ENCODE measurements at places on chromosomes 3 and 15.

GRCh38 chr3:187368251-187369088 is at the start of gene RTP4:
Gene RTP4 (plus strand): TSS chr3:187368385. CDS start chr3:187368442, 57 bp downstream.
- DNase-seq: peak; percentile 65

GRCh38 chr3:169662843-169663160 is 710 bp downstream of the MECOM start:
- no peak for DNase-seq

DNA sequence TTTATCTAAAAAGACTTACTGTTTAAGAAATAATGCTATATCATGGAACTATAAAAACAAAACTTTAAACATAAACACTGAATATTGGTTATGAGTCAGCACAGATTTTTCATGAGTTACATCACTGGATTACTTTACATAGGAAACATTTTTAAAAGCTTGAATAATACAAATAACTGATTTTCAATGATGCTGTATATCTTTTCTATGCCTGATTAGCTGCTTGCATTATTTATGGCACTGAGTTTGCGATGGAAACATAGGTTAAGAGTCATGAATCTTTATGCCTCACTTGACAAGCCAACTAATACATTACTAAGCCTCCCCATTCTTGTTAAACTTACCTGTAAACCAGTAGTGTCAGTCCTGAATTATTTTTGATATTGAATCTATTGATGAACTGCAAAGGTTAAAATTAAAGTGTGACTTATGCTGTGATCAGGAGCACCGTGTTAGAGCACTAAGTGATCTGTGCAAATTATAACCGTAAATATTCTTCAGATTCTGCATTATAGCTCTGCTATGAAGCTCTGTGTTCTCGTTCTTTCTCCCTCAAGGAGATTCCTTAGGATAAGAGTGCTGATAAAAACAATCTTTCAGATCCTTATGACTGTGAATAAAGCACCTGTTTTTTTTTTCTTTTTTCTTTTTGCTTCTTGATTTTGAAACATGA is 437.3 kb upstream of the BCHE start:
- no peak for DNase-seq

- no peak for DNase-seq
Observed at GRCh38 chr15:91258415-91258759, 158.3 kb downstream of the SV2B start.

DNA sequence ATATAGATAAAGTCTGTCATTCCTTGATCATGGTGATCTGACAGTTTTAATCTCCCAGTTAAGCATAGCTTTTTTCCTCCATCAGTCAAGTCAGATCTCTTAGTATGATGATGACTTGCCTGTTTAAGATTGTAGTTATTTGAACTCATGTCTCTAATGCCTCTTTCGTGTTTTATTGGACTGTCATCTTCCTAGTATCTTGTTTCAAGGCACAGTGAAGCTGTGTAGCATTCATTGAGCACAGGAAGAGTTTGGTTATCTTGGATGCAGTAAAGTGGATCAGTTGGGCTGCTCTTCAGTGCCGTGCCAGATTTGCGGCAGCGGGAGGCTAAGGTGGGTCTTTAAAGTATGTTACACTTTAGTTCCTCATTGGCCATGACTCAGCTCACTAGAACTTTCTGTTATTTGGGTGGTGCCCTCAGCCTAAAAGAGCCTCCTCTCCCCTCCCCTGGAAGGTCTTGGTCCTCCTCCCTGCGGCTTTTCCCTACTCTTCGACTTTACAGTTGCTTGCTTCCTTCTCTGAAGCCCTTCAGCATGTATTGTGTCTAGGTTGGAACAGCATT is 45.7 kb upstream of the SKOR1 start:
- no peak for DNase-seq

DNA sequence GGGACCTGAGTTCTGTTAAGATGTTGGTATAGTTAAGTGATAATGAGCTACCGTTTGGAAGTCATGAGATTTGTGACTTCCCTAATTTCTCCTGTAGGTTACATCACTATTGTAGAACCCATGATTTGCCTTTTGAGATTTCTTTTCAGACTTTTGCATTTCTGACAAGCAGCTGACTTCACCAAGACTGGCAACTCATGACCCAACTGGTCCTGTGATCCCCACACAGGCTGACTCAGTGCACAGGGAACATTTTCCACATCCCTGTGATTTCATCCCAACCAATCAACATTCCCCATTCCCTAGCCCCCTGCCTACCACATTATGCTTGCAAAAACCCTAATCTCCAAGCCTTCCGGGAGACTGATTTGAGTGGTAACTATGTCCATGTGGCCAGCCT is 242.1 kb upstream of the PDZRN3 start:
- no peak for DNase-seq

GRCh38 chr3:133930341-133930933 is 34.8 kb upstream of the RAB6B start:
- DNase-seq: no peak

- no peak for DNase-seq
Observed at GRCh38 chr15:51503003-51503402, 119.6 kb downstream of the DMXL2 start.

GRCh38 chr15:66882251-66883020 is 180.4 kb downstream of the SMAD6 start:
- no peak for DNase-seq

DNA sequence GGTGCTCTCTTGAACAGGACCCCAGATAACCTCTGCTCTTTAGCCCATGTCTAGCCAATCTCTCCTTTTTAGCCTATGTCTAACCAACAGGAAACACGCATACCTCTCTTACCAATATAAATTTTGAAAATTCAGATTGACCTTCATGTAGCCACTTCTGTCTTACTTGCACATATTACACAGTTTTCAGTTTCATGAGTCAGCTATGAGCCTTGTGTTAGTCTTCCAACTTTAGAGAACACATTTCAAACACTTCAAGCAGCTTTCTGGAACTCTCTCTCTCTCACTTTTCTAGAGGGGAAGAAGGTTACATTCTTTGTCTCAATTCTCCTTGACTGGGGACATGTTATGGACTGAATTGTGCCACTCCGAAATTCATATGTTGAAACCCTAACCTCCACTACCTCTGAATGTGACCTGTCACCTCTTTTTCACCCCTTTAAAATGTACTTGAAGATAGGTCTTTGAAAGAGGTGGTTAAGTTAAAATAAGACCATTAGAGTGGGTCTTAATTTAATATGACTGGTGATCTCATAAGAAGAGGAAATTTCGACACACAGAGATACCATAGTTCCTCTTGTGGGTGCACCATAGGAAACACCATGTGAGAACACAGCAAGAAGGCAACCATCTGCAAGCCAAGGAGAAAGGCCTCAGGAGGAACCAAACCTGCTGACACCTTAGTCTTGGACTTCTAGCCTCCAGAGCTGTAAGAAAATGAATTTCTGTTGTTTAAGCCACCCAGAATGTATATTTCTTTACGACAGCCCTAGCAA is 480.3 kb upstream of the ALCAM start:
- DNase-seq: no peak

DNA sequence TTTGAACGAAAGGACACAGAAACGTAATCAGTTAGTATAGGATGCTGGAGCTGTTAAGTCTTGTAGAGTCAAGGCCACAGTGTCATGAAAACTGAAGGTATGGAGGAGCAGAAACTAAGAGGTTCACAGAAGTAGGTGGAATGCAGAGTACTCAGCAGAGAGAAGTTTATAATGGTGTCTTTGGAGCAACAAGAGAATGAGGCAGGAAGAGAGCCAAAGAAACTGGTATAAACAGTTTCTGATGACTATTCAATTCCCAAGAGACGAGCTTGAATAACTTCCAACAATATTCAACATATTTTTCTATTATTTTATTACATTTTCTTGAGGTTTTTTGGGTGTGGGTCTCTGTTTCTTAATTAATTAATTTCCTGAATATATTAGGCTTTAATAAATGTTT is 29.6 kb downstream of the GALK2 start:
- no peak for DNase-seq

DNA sequence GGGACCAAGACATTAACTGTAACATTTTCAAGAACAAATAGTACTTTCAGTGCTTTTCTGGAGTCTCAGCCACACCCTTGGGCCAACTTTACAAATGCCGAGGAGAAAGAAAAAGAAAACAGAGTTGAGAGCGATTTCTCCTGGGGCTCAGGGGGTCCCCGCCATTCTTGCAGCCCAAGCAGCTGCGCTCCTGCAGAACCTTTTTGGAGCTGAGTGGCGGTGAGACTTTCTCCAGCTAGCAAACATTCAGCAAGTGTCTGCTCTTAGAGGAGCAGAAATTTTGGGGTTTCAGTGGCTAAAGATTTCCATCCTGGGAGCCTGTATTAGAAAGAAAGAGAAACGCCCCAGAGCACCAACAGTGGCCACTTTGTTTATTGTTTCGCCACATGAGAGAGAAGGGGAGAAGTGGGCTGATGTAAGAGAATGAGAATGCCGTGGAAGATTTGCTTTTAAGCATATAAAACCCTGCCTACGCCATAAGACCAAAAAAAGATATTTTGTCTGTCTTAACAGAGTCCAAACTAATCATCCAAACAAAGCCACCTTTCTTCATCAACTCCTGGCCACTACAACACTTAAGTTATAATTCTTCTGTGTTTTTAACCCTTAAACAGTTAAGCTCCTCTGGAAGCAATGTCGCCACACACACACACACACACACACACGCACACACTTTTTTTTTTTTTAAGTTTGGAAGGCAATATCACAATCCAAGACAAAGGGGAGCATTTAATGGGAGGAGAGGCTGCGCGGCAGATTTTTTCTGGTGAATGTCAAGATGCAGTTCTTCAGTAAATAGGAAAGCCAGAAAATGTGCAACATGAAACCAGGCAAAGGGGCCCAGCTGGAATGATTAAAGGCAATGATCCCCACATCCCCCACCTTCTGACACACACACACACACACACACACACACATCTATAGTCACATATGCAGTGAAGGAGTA is 19.2 kb downstream of the EID1 start:
- no peak for DNase-seq

GRCh38 chr3:64257100-64257755 is 32.0 kb upstream of the PRICKLE2 start:
- no peak for DNase-seq

DNA sequence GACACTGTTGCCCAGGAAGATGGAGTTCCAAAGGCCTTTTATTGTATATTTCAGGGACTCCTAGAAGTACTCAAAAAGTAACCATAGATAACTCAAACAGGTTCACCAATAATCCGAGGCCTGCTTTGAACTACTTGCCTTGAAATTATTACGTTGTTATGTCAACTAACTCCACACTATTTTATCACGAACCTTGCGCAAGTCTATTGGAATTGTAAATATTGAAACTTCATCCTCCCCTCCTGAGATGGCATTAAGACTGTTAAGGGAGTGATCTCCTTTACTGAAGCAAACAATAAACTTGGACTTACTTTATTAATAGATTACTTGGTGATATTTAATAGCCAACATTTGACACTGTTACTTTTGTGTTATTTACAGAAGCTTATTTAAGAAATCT is 199.6 kb upstream of the GADL1 start:
- DNase-seq: no peak

- peak; percentile 14 for DNase-seq
Observed at GRCh38 chr3:136305879-136306278, 55.7 kb downstream of the PCCB start.

GRCh38 chr3:114453361-114453780 is 159.5 kb downstream of the TIGIT start:
- no peak for DNase-seq

GRCh38 chr15:23472678-23473077 is 25.6 kb upstream of the GOLGA6L2 start:
- no peak for DNase-seq

DNA sequence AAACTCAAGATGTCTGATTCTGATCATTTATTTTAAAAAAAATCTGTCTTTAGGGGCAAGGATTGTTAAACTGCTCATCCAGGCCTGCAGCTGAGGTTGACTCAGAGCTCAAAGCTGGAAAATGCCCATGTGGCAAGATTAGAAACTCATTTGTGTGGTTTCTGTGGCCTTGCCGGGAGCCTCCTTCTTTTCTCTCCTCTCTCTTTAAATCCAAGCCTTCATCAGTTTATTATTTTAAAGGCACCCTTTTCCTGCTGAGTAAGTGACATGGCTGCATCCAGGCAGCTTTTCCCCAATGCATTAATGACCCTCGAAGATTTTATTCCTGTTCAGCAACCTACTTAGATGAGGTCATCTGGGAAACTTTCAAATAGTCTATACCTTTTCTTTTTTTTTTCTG is 221.3 kb upstream of the CDIN1 start:
- DNase-seq: no peak

DNA sequence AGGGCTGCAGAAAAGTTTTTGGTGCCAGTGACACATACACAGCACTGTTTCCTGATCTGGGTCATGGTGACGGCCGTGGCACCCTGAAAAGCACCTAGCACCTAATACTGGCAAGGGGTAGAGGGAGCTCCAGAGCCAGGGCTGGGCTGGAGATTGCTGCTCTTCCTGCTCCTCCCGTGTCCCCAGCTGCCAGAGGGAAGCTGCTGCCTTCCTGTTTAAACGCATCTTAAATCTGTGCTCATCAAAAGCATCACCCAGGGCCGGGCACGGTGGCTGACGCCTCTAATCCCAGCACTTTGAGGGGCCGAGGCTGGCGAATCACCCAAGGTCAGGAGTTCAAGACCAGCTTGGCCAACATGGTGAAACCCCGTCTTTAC is 156.7 kb upstream of the MEF2A start:
- no peak for DNase-seq

GRCh38 chr3:176848431-176849214 is 348.7 kb downstream of the TBL1XR1 start:
- no peak for DNase-seq

DNA sequence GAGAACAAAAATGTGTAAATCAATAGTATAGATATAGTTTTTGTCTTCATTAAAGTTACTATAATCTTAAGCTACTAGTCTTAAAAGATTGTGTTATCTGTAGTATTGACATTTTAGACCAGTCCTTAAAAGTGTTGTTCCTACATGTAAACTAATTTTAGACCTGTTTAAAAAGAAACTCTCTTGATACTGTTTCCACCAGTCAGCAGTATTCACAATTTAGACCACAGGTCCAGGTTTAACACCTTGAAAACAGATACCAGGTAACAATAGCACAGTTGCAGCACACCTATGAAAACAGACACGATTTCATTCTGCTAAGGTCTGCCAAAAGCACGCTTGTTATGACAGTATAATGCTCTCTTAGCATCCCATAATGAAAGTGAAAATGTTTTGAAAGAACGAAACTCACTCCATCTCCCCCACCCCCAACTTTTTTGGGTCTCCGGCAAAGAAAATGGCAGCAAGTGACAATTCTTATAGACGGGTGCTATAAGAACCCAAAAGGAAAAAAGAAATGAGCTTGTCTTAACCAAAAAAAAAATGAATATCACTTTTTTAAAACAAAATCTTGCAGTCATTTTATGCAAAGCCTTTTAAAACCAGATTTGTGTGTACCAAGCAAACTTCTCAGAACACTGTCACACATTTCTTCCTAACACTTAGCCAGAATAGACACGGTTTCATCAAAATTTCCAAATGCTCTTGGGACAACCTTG is 1.6 kb downstream of the EIF4E3 start:
- DNase-seq: no peak

Data from GM06990 (cell line).